ENCODE measurements at places on chromosomes 2 and 18.

GRCh38 chr2:36371928-36372391 is 16.4 kb downstream of the CRIM1 start:
- DNase-seq = no peak

DNA sequence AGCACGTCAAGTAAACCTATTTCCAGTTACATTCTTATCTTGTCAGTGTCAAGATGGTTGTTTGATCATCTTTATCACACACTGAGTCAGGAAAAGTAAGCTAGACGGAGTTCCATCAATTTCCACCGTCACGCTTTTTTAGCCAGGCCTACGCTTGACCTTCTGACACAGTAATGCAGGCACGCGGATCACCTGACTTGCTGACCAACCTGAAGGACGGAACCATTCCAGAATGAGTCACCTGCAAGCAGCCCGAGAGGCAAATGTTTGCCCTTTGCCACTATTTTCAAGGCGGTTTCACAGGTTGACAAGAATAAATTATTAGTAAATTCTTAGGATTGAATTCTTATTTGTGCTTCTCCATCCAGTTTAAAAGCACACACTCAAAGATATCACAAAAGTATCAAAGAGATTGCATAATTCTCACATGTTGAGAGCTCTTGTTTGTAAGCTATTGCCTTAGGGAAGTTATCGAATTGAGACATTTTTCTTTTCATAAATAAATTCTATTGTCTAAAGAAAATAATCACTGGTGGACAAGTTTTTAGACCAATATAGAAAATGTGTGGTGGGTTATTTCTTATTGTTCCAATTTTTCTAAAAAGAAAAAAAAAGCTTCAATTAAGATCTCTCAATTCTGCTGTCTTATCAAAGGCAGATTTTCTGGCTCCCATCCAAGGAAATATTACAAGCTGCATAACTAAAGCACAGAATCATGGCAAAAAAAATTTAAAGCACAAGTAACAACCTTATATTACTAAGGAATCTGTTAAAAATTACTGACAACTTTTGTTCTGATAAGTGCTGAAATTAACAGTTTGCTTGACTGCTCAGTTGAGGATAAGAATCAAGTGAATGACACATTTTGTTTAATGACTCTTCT is 31.9 kb downstream of the UXS1 start:
- DNase-seq = no peak

- no peak for DNase-seq
These were observed 32.1 kb downstream of the TOGARAM2 start for GRCh38 chr2:29013057-29013780.

GRCh38 chr2:25331686-25332365 is 9.9 kb downstream of the DNMT3A start:
- DNase-seq = no peak

DNA sequence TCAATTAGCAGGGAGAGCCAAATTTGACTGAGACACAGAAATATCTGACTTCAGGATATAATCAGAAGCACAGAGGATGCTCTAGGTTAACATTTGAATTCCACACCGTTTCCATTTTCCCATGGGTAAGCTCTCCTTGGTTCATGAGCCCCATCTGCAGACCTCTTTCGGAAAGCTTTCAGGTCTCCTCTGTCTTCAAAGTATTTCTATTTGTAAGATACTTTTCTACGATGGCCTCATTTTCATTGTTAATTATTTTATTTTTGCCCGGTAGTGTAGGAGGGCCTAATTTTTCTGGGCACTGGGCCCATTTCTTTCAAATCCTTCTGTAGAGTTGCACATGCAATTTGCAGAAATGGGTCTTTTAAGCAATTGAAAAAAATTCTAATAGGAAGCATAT is 53.8 kb downstream of the LRPPRC start:
- DNase-seq = no peak

- DNase-seq = no peak
These were observed 86.6 kb downstream of the DTNB start for GRCh38 chr2:25586726-25587144.

DNA sequence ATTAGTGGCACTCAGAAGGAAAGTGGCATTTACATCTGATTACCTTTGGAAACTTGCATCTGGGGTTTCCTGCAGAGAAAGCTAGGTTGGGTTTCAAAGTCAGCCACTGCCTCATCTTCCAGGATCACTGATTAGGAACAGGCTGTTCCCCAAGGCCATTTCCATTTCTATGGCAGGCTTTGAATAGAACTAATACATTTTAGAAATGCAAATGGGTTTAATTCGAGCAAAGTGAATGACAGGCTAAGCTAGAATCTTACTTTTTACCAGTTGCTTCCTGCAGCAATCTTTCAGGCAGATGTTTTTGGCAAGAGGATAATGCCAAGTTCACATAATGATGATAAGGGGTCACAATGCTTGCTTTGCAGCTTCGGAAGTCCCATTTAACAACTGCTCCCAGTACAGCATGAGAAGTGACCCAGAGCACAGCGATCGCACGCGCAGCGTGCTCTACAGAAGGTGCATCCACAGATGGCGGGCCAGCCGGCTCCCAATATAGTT is 336.7 kb downstream of the LPIN1 start:
- no peak for DNase-seq

DNA sequence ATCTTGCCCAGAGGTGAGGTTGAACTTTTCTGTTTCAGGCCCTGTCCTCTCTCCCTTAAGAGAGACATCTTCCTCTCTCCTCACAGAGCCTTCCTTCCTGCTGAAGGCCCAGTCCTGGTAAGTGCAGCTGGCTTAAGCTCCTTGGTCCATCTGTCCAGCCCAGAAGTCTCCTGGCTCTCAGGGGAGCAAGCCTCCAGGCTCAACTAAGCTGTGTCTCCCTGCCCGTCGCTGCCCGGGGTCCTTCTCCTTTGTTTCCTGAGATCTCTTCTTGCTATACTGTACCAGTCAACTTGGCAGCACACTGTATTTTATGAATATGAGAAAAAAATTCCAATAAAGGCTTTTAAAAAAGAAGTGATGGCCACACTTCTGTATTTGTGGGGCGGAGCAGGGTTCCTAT is 77.4 kb downstream of the KCNF1 start:
- DNase-seq = no peak

DNA sequence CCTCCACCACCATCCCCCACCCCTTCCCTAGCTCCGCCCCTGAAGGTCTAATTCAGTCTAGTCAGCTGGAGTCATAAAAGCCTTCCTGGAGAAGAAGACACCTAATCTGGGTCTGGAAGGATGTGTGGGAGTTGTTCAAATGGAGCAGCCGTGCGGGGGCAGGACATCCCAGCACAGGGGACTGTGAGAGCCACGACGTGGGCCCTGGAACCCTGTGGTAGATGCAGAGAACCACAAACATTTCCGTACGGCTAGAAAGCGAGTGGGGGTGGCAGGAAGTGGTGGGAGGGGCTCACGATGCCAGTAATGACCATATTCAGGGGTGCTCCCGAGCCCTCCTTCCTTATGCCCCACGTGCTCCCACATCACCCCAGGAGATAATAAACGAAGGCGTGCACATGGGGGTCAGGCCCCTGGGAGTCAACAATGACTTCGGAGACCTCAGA is 20.9 kb upstream of the COL6A3 start:
- peak; percentile 67 for DNase-seq

DNA sequence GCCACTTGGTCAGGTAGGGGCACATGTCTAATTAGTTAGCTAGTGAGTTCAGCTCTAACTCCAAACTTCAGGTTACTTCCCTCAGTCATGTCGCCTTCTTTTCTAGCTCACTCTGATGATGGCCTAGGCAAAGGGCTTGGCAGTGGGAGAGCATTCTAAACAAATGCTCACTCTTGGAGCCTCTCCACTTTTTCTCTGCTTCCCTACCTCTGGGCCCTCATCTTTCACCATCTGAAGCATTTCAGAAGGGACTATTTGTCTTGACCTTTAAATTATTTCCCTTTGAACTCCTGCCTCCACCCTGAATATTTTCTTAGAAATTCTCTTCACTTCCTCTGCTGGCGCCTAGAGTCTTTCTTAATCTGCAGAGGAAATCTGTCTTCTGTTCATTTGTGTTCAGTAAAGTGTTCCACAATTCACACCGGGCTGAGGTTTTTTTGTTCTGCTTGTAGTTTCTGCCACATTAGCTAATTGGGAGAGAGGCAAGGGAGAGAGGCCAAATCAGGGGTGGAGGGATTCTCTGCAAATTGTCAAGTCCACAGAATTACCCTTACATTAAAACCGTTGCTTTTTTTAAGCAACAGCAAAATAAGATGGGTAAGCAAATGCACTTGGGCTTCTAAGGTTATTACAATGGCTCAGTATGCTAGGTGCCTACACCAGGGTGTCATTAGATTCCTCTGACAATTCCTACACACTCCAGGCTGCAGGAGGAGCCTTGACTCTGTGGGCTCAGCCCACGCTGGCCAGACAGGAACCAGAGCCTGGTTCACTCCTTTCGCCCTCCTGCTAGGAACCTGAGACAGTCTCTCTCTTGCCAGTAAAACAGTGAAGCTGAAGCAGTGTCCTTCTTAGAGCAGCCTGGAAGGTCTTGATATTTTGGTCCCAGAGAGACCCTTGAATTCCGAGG is 5.5 kb downstream of the MSGN1 start:
- no peak for DNase-seq

- no peak for DNase-seq
These were observed 169.4 kb downstream of the PLCL1 start for GRCh38 chr2:197973772-197974171.

Measured in activated CD4-positive, alpha-beta T cell treated with anti-CD3 and anti-CD28 coated beads, Interleukin-2, amount 50 U/mL, for 24 hours (primary cell).